ENCODE measurements at places on chromosomes 5 and 9.

- DNase-seq, result no peak
Observed at GRCh38 chr5:61200582-61201155, 38.4 kb upstream of the SMIM15 start.

DNA sequence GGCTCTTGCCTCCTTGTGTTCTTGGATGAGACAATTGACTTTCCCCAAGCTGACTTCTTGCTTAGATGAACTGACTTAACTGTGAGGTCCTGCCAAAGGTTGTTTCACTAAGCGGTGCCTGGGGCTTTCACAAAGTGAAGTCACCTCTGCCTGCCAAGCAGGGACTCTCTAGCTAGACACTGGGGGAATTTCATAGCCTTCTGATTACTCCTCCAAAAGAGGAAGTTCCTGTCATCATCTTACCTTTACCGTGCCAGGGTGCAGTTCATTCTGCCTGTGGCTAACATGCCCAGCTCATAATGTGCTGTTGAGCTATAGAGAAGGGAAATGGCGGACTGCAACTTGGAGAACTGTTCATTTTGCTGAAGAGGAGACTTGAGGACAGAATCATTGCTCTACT, 472.0 kb upstream of the WWC1 start:
- DNase-seq, result no peak

DNA sequence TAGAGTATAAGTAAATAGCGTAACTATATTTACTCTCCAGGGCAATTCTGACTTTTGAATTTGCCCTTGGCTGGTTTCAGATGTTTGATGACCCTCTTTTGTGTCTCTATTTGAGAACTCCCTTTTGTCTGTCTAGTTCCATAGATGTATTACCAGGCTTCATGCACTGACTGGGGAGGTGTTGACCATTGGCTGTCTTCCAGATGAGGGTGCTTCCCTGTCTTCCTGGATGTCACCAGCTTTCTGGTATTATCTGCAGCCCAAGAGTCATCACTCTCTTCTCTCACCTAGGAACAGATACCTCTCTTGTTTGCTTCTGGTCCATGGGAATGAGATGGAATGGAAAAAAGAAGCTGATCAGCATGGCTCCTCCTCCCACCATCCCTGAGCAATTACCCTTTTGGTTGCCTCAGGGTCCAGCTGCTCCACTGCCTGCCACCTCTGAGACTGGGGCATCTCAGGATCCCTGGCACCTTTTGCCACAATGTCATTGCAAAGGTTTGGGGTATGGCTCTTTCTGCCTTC, 58.7 kb upstream of the TMED7 start:
- no peak for DNase-seq

GRCh38 chr9:89724659-89725058, 119.8 kb downstream of the GADD45G start:
- DNase-seq, result no peak

Measured in GM12891 (cell line).